ENCODE measurements at places on chromosomes 13 and 19.

DNA sequence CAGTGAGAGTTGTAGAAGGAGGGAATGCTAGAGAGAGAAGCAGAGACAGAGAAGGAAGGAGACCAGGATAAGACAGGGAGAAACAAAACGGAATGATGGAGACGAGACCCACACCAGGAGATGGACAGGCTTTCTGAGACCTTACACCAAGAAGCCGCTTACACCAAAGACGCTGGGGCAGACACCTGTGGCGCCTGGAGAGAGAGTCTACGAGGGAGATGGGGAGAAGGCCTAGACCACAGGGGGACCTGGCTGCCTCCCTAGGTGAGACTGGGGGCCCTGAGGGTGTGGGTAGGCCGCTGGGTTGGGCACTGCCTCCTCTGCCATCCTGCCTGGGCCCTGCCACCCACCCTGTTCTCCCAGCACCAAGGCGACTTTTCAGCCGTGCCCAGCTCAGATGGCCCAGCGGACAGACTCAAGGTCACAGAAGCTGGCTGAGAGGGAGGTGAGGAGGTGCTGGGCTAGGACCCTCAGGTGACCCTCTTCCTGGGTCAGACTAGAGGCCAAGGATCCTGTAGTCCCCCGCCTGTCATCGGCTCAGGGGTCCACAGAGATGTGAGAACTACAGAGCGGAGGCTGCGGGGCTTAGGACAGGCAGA lies 5.0 kb downstream of the PLIN5 start:
- DNase-seq, result no peak
- H3K4me3 ChIP-seq, result no peak overlapping the region
- no peaks in the 10 kb centered on the region for H3K27me3 ChIP-seq
- H3K4me1 ChIP-seq, result no peaks in the 10 kb centered on the region
- H3K27ac ChIP-seq, result no peak overlapping the region
- peaks cover 2% of the 10 kb centered on the region for H3K36me3 ChIP-seq

DNA sequence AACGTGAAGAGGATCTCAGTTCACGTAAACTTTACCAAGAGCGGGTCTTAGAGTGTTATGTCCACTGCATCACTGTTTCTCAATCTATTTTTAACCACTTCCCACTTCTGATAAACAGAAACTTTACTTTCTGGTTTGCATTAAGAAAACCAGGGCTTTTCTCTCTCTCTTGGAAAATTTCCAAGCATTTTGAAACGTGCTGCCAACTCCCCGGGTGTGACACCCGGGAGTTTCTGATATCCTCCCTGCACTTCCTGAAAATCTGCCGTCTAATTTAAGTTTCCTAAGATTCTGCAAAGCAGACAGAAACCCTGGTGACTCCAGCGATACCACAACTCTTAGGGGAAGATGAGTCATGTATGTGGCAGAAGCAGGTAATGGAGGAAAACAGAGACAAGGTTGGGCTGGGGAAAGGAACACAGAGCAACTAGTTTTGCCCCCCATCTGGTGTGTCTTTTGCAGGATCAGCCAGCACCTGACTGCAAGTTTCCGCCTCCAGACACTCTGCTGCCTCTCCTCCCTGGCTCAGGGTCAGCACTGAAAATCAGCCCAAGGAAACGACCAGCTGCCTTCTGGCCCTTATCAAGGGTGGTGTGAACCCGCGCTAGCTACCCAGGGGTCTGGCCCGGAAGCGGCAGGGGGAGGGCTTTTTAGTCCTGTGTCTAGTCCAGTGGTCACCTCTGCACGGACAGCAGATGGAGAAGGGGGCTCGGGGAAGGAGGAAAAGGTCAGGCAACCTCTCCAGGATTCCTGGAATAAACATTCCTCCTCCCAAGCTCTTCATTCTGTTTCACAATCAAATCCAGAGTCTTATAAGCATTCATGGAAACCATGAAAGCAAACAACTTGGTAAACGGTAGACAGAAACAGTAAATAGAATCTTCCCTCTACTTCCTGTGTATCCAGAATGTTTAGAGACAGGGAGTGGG lies 11.3 kb upstream of the FFAR2 start:
- H3K36me3 ChIP-seq, result no peaks in the 10 kb centered on the region
- H3K4me3 ChIP-seq, result peak overlapping the region; percentile 29
- H3K27me3 ChIP-seq, result peaks cover 15% of the 10 kb centered on the region

DNA sequence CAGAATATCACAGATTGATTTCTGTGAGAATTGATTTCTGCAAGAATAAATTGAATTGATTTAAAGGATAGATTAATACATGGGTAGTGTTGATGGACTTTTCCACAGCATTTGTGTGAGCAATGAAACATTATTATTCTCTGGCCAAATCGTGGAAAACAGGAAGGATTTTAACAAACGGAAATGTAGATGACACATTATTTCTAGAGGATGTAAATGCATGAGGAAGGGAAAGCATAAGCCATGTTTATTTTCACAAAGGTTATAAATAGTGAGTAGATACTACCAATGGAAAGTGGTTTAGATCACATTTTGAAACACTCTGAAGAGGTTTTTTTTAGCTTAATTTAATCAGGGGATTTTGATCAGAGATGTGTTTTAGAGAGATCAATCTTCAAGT lies 1534.6 kb upstream of the MIR17HG start:
- DNase-seq, result no peak
- no peaks in the 10 kb centered on the region for H3K27me3 ChIP-seq
- H3K4me3 ChIP-seq, result no peak overlapping the region
- peaks cover 2% of the 10 kb centered on the region for H3K36me3 ChIP-seq
- H3K27ac ChIP-seq, result no peak overlapping the region

DNA sequence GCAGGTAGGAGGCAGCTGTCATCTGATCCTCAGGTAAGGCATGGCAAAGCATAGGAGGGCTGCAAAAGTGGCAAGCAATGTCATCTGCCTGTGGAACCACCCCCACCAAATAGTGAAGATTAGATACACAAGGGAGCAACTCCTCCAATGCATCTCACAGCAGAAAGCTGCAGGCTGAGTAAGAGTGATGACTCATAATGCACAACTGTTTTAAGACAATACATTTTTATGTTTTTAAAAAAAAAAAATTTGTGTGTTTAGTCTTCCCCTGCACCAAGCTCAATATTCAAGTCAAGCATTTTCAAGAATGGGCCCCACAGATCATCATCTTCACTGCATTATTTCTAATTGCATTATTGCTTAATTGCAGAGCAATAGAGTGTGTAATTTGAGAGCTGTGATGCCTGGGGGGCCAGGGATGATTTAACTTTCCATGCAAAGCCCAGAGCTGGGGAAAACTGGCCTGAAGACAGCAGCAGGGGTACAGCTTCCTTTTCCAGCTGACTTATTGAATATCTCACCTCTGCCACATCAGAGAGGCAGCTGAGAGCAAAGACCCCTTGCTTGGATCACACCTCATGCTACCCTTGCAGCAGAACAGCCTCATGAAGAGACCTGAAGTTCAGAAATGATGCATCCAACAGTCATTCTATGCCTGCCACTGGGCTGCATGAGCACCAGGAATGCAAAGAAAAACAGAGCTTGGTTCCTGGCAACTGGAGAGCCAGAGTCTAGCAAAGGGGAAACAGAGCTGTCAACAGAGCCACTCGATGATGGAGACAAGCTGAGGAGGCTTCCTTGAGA lies 22.7 kb upstream of the POP4 start:
- no peaks in the 10 kb centered on the region for H3K36me3 ChIP-seq
- no peak for DNase-seq
- H3K4me1 ChIP-seq, result peaks cover 18% of the 10 kb centered on the region
- H3K27me3 ChIP-seq, result no peaks in the 10 kb centered on the region

DNA sequence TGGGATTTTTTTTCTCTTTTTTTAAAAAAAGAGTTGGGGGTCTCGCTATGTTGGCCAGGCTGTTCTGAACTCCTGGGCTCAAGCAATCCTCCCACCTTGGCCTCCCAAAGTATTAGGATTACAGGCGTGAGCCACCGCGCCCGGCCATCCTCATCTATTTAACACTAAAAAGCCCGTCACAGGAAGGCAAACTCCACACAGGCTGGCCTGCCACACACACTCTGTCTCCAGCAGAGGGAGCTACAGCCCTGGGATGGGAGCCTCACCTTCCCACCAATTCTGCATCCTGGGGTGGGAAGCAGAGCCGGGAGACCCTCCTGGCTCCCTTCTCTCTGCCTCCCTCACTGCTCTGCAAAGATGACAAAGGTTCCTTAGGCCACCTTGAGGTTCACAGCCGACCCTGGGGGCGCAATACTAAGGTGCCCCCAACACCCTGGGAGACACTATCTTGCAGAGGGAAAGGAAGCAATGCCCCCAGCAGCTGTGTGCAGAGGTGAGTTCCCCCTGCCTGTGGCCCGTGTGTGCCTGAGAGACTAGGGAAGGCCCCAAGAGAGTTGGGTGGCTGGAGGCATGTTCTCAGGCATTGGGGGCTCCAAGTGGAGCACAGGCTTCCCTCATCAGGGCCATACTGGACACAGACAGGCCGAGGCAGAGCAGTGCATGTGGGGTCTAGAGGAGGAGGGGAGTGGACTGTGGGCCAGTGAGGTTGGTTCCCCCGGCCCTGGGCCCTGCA lies 27.4 kb upstream of the TIMM44 start:
- H3K27me3 ChIP-seq, result no peaks in the 10 kb centered on the region
- H3K36me3 ChIP-seq, result peaks cover 31% of the 10 kb centered on the region
- H3K27ac ChIP-seq, result no peak overlapping the region
- H3K4me3 ChIP-seq, result no peak overlapping the region

DNA sequence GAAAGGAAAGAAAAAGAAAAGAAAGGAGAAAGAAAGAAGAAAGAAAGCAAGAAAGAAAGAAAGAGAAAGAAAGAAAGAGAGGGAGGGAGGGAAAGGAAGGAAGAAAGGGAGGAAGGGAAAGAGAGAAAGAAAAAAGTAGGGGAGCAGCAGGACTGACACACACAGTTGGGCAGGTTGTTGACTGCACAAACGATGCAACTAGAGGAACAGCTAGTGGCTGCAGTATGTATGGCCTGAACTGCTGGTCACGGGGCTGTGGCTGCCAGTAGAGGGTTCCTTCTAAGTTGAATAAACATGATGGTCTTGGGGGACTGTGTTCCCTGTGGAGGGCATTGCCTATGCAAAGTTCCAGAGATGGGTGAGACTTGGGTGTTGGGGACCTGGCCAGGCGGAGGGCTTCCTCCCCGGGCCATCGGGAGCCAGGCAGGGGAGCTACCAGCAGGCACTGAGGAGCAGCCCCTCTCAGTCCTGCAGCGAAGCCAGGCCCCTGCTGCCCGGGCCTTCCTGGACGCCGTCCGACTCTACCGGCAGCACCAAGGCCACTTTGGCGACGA lies 16.7 kb upstream of the COLGALT1 start:
- H3K4me1 ChIP-seq, result peaks cover 20% of the 10 kb centered on the region
- H3K36me3 ChIP-seq, result peaks cover 7% of the 10 kb centered on the region
- H3K27ac ChIP-seq, result peak overlapping the region; percentile 82
- no peak for DNase-seq
- H3K4me3 ChIP-seq, result peak overlapping the region; percentile 89
- no peaks in the 10 kb centered on the region for H3K27me3 ChIP-seq

DNA sequence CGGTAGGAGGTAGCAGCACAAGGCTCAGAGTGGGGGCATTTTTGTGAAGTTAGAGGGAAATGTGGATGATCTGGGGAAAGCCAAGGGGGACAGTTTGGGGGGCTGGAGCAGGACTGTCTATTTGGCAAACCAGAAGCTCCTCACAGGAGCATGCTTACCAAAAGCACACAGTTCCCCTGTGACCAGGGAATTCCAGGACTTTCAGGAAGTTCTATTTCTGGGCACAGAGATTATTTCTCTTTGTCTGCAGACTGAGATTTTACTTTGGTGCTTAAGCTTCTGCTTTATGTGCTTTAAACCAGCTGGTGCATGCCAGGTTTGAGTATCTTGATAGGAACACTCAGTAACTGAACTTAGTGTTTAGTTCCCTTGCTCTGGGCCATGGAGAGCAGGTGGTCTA lies 525.3 kb downstream of the DIAPH3 start:
- peaks cover 11% of the 10 kb centered on the region for H3K27me3 ChIP-seq
- H3K27ac ChIP-seq, result no peak overlapping the region
- H3K4me1 ChIP-seq, result no peaks in the 10 kb centered on the region
- no peaks in the 10 kb centered on the region for H3K36me3 ChIP-seq
- H3K4me3 ChIP-seq, result no peak overlapping the region
- DNase-seq, result no peak

DNA sequence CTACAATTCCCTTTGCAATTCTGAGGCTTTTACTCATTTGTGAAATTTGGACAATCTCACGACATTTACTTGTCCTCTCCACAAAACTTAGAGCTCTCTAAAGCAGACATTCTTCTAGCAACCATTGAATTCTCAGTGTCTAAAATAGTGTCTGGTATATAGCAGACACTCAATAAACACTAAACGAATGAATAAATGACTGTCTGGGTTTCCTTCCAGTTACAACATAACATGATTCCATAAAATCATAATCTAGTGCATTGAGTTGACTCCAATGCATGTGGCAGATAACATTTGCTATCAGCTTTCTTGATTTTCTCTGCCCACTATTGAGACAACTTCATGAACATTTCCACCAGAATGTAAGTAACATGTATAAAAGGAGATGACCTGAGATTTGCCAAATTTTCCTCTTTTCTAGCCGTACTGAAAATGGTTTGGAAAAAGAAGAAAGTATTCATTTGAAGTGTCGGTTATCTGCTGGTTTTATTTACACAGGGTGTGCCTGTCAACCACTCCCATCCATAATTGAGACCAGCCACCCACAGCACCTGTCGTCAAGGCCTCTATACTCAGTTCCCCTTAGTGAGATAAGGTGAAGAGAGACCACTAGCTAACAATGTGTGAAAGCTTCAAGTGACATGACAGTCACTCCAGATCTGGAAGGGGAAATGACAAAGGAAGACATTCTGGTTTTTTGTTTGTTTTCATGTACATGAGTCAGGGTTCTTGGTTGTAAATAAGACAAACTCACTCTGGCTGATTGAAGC lies 4.8 kb upstream of the SERP2 start:
- no peaks in the 10 kb centered on the region for H3K4me1 ChIP-seq
- no peak overlapping the region for H3K27ac ChIP-seq

- H3K36me3 ChIP-seq, result peaks cover 3% of the 10 kb centered on the region
- H3K4me3 ChIP-seq, result no peak overlapping the region
- no peak for DNase-seq
- no peaks in the 10 kb centered on the region for H3K27me3 ChIP-seq
- H3K27ac ChIP-seq, result no peak overlapping the region
Observed at GRCh38 chr13:43848001-43848649, 31.4 kb downstream of the CCDC122 start.

- H3K27ac ChIP-seq, result no peak overlapping the region
- no peak overlapping the region for H3K4me3 ChIP-seq
- no peaks in the 10 kb centered on the region for H3K36me3 ChIP-seq
- no peak for DNase-seq
- H3K27me3 ChIP-seq, result no peaks in the 10 kb centered on the region
Observed at GRCh38 chr19:10076535-10076934, 9.6 kb upstream of the SHFL start.

- no peaks in the 10 kb centered on the region for H3K27me3 ChIP-seq
- no peak overlapping the region for H3K4me3 ChIP-seq
- H3K4me1 ChIP-seq, result no peaks in the 10 kb centered on the region
- H3K36me3 ChIP-seq, result no peaks in the 10 kb centered on the region
- DNase-seq, result no peak
Observed at GRCh38 chr13:92510416-92510815, 716.2 kb upstream of the GPC6 start.

GRCh38 chr19:39296055-39296645 lies at the start of gene IFNL1:
Gene IFNL1, plus strand, starts transcription at chr19:39296407. Its CDS starts 15 bp downstream, at chr19:39296422.
- peaks cover 6% of the 10 kb centered on the region for H3K36me3 ChIP-seq
- no peak for DNase-seq
- H3K27ac ChIP-seq, result no peak within 1 kb of the TSS

- H3K4me1 ChIP-seq, result no peaks in the 10 kb centered on the region
- no peak for DNase-seq
- H3K27ac ChIP-seq, result no peak overlapping the region
- H3K27me3 ChIP-seq, result no peaks in the 10 kb centered on the region
Observed at GRCh38 chr13:49927755-49928154, 8.4 kb downstream of the SPRYD7 start.

GRCh38 chr19:7742991-7743390 lies 4.3 kb downstream of the CD209 start:
- H3K27ac ChIP-seq, result no peak overlapping the region
- H3K4me3 ChIP-seq, result no peak overlapping the region
- H3K36me3 ChIP-seq, result peaks cover 2% of the 10 kb centered on the region
- no peak for DNase-seq

Measured in central memory CD8-positive, alpha-beta T cell (primary cell).